ENCODE measurements at places on chromosomes 3 and 15.
A peak's percentile ranks its signal among the peaks of the same experiment; 100 is the strongest.

DNA sequence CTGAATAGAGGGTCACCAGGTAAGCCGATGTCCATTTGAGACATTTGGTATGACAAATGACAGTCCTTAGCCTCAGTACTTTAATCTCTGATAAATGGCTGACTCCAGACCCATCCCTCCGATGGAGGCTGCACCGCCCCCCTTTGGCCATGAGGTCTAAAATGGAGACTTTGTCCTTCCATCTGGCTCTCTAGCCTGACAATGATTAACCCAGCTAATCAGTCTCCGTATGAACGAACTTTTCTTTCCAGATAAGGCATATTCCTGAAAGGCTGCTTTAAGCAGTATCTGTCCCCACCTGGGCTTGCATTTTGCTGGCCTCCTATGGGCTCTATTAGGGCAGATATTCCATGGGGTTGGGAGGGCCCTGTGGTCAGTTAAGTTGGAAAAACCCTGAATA, 10.8 kb upstream of the MYZAP start:
- DNase-seq: no peak

- DNase-seq: peak; percentile 80
These were observed 26.1 kb downstream of the TFRC start for GRCh38 chr3:196055683-196056270.

DNA sequence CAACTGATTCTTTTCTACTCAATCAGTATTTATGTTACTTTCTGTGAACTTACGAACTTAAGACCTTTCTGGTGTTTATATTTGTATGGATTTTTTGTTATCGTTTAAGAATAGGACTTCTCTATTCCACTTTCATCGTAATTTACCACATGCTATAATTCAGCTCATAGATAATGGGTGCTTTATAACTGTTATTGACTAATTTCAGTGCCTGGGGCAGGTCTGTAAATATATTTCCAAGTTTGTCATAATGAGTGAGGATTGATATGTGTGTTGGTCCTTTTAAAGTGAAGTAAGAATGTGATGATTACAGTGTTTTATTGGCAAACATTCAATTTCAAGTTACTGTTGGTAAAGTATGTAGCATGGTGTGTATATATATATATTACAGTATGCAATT, 1.8 kb upstream of the NAALADL2 start:
- no peak for DNase-seq

DNA sequence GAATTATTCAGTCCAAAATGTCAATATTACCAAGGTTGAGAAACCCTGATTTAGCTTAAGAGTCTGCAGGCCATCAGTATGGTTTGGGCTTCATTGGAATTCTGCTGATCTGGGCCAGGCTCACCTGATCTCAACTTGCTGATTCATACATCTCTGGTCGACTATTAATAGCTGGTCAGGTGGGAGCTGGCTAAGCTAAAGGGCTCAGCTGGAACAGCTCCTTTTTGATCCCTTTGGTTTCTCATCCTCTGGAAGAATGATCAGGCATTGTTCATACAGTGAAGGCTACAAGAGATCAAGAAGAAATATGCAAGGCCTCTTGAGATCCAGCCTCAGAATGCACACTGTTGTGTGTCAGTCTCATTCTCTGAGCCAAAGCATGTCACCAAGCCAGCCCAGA, 123.3 kb upstream of the MME start:
- no peak for DNase-seq

GRCh38 chr3:124557433-124558232, 172.6 kb upstream of the UMPS start:
- DNase-seq: no peak

DNA sequence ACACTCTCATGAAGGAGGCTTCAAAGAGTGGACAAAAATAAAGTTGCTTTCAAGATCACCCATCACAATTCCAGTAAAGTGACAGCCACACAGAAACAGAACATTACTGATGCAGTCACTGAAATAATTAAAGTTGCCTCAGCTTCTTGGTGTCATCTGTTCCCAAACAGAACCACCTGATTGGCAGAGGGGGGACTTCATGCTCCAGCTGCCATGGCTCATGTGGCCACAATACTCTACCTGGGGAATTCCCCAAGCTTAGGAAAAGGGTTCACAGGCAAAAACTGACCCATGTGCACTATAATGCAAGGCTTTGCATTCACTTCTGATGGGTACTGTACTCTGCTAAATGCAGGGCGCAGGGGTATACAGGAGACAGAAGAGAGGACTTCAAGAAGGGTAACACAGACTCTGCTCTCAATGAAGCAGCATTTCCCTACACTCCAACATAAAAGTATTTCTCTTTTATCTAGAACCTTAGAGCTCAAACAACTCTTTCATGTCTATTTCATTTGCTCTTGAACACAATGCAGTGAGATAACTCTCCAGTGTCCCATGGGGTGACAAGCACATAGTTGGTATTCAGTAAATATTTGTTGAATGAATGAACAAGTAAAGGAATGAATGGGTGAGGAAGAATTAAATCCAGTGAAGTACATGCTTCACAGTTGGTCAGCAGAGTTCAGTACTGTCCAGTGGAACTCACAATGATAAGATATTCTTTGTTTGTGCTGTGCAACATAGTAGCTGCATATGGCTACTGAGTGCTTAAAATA, 8.6 kb upstream of the CTNNB1 start:
- DNase-seq: no peak

DNA sequence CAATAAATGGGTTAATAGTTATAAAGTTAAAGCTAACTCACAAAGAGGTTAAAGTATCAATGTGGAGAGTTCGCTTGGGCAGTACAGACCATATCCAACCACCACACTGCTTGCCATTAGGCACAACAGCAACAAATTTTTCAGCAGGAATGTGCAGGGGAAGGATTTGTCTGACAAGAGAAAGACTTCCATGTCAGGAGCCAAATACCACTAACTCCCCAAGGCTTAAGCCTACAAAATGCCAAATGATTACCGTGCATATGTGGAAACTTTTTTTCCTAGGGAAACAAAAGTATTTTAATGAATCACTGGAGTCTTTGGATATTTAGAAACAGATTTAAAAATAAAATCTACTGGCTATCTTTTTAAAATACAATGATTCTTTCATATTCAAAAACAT, 8.1 kb downstream of the VGLL3 start:
- no peak for DNase-seq

DNA sequence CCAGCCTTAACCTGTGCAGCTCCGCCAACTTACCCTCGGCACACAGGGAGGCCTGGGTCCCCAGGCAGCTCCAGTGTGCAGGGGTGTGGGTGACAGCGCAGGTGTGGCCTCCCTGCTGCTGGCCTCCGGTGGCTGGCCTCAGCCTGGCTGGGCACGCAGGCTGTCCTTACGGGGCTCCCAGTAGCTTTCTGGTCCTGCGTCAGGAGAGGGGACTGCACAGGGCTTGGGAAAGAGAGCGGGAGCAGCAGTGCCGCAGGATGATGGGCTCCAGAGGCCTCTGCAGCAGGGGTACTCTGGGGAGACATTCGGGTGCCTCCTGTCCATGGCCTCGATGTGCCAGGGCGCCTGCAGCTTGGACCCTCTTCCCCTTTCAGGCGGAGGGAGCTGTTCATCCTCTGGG, 9.4 kb downstream of the APBA2 start:
- DNase-seq: no peak

DNA sequence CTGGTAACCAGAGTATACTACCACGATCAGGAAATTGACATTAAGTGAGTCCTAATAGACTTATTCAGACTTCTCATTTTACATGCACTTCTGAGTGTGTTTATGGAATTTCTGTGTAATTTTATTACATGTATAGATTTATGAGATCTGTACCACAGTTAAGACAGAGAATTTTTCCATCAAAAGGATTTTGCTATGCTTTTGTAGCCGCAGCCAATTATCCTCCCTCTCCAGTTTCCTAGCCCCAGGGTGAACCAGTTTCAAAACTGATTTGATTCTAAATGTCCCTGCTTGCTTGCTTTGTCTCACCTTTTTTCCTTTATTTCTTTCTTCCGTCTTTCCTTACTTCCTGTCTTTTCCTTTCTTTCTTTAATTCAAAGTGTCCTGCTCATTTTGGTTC, 661.2 kb upstream of the BCHE start:
- no peak for DNase-seq

DNA sequence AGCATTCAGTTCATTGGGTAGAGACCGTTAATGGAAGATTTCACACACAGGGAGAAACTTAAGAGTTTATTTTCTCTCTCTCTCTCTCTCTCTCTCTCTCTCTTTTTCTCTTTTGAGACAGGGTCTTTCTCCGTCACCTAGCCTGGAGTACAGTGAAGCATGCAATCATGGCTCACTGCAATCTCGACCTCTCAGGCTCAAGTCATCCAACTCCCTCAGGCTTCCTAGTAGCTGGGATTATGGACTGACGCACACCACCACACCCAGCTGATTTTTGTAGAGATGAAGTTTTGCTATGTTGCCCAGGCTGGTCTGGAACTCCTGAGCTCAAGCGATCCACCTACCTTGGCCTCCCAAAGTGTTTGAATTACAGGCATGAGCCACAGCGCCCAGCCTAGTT, 1.6 kb downstream of the WDR72 start:
- no peak for DNase-seq

DNA sequence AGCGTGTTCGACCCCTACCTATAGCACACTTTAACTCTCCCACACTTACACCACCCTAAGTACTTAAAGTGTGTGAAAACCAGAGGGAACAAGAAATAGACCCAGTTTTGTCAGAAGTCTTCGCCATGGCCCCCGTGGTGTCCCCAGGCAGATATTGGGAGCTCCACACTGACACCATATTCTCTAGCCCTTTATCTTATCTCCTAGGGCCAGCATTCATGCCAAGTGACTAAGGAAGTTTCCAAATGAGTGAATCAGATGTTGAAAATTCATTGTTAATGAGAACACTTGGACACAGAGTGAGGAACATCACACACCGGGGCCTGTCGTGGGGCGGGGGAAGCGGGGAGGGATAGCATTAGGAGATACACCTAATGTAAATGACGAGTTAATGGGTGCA, 31.8 kb downstream of the P3H2 start:
- no peak for DNase-seq

DNA sequence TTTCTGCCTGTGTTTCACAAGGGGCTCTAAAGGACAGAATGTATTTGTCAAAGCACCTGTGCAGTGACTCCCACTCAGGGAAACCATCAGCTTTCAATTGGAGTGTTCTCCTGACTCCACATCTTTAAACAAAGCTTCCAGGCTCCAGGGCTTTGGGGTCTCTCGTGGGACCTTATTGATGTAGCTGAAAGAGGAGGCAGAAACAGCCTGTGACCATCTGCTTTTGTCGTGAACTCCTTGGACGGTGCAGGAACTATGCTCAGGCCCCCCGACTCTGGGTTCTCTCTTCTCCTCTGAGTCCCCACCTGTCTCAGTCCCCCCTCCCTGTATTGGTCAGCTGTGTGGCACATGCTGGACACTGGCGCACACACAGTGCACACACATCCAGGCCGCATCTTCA, 486.8 kb downstream of the GABRG3 start:
- no peak for DNase-seq

- DNase-seq: no peak
These were observed 103.0 kb upstream of the ARHGEF26 start for GRCh38 chr3:154018100-154018696.

DNA sequence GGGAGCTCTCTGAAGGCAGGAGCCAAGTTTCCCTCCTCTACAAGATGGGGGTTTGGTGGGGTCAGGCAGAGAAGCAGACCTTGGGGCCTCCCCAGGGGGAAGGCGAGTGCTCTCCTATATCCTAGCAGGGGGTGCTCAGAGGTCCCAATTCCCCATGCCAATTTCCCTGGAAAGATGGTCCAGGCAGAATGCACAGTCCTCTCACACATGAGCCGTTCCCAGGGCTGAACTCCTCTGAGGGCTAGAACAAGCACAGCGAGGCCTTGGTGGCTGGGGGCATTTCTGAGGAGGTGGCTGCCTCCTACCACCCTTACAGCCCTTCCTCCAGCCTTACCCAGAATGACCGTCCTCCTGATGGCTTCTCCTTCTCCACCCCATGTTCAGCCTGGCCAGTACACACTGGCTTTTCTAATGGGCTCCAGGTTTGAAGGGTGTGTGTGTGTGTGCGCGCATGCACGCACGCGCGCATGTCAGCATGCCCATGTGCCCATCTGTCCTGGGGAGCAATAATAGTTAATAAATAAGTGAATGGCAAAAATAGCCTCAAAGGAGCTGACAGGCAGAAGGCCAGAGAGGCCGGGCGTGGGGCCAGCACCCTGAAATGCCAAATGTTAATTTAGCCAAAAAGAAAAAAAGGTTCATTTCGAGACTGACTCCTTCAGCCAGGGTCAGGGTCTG, 24.4 kb downstream of the ADCY5 start:
- peak; percentile 67 for DNase-seq

- DNase-seq: no peak
These were observed 33.2 kb downstream of the FOXL2 start for GRCh38 chr3:138913766-138914165.

DNA sequence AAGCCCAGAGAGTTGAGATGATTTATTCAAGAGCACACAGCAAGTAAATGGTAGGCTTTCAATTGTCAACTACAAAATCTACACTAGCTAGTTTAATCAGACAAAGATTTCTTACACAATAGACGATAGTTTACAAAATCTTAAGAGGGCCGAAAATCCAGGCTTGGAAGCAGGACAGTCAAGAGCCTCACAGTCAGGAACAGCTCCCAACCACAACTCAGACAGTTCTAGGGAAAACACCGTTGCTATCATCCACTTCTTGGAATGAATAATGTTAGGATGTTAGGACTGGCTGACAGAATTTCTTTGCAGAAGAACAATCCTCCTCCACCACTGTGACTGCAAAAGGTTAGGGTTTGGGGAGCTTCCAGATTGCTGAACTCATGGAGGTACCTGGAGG, 290.8 kb upstream of the ZPLD1 start:
- no peak for DNase-seq

DNA sequence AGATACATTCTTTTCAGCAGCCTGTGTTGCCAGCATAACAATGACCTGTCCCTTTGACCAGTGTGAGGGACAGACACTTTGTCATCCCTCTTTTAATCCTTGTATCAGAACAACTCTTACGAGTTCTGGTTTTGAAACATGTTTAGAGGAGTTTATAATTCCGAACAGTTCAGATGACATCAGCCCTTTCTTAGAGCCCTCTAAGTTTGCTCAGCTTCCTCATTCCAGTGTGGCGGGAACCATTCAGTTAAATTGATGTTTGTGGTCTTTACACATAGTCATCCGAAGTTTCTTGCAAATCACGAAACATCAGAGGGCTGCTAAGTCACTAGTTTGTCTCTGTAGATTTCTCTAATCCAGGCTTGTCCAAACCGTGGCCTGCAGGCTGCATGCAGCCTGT, 102.5 kb downstream of the AKAP13 start:
- DNase-seq: no peak

GRCh38 chr15:89136818-89137772, 48.8 kb downstream of the ABHD2 start:
- DNase-seq: peak; percentile 89

GRCh38 chr15:45180201-45180600, 7.6 kb downstream of the SHF start:
- DNase-seq: no peak
